Stimulated activated CD4-positive, alpha-beta T cell treated with anti-CD3 and anti-CD28 coated beads, Interleukin-15, amount 100 ng/mL, for 48 hours (primary cell): ENCODE measurements at places on chromosomes 7 and 10.

GRCh38 chr7:22116451-22117030 lies 170.8 kb upstream of the CDCA7L start:
- DNase-seq, result no peak

- DNase-seq, result no peak
Measured at GRCh38 chr7:137846549-137846826, 286 bp downstream of the DGKI start.

- DNase-seq, result peak; percentile 66
Measured at GRCh38 chr7:140517546-140518369, 38.5 kb upstream of the MKRN1 start.

- no peak for DNase-seq
Measured at GRCh38 chr10:59575269-59575668, 134.4 kb downstream of the SLC16A9 start.

- DNase-seq, result no peak
Measured at GRCh38 chr10:4107285-4107851, 322.4 kb upstream of the KLF6 start.

GRCh38 chr10:51960494-51960895 lies 261.1 kb upstream of the CSTF2T start:
- no peak for DNase-seq

- no peak for DNase-seq
Measured at GRCh38 chr7:136359333-136359903, 382.3 kb upstream of the MTPN start.

- no peak for DNase-seq
Measured at GRCh38 chr7:2482725-2483451, 6.7 kb upstream of the GRIFIN start.

DNA sequence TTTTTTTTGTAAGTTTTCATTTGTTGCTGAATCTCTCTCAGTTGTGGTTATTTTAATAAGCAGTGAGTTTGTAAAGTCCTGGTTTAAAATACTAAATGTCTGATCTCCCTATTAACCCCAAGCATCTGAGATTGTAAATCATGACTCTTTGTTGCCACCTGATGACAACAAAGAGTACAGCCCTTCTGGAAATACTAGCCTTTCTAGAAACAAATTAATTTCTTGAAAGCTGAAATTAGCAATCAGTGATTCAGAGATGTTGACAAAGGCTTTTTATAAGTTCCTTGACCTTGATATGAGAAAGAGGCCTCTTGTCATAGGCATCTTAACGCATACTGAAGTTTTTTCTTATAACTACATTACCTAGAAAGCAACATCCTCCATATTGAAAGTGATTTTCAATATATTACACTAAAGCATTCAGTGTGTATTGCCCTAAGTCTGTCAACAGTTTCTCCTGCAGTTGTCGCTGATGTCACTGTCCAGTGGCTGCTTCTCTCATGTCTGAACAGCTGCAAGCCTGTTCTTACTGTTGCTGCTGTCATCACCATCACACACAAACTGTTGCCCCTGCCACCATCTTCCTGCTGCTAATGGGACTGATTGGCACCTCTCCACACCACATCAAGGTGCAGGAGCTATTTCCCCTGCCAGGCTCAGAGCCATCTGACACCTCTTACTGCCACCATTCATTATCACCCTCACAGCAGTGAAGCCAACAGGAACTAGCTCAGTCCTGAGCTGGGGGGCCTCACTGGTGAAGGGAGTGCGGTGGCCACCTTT lies 95.1 kb upstream of the LRGUK start:
- DNase-seq, result no peak

DNA sequence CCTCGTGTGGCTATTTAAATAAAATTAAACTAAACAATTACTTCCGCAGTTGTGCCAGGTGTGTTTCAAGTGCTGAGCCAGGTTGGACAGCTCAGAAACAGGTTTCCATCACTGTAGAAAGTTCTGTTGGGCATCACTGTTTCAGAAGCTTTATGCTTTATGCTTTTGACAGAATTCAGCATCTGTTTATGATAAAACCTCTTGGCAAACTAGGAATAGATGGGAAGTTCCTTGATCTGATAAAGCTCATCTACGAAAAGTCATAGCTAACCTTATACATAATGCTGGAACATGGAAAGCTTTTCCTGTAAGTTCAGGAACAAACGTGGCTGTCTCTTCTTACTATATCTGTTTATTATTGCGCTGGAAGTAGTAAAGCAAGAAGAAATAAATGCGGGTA lies 143.4 kb downstream of the DOCK1 start:
- no peak for DNase-seq

DNA sequence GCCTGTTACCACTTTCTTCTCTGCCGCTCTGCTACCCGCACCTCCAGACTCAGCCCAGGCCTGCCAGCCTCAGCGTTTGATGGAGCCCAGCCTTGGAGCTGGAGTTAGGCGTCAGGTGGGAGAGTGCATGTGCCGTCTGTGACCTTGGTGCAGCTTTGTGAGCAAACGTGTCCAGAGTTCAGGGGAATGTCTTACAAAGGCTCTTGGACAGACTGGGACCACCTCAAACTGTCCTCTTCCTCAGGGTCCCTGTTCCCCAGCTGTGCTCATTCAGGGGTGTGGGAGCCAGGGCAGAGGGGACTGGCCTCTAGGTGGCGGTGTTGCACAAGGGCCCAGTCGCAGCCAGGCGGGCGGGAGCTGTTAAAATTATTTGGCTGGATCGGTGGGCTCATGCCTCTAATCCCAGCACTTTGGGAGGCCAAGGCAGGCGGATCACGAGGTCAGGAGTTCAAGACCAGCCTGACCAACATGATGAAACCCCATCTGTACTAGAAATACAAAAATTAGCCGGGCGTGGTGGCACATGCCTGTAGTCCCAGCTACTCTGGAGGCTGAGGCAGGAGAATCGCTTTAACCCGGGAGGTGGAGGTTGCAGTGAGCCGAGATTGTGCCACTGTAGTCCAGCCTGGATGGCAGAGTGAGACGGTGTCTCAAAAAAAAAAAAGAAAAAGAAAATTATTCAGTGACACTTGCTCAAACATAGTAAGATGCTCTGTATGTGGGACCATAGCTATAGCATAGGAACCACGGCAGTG lies 89.2 kb downstream of the ADCY1 start:
- DNase-seq, result no peak

- no peak for DNase-seq
Measured at GRCh38 chr7:28941633-28942032, 16.5 kb downstream of the TRIL start.
